Astrocyte (in vitro differentiated cells and primary cell): ENCODE measurements at places on chromosomes 3 and 15.
A peak's percentile ranks its signal among the peaks of the same experiment; 100 is the strongest.

DNA sequence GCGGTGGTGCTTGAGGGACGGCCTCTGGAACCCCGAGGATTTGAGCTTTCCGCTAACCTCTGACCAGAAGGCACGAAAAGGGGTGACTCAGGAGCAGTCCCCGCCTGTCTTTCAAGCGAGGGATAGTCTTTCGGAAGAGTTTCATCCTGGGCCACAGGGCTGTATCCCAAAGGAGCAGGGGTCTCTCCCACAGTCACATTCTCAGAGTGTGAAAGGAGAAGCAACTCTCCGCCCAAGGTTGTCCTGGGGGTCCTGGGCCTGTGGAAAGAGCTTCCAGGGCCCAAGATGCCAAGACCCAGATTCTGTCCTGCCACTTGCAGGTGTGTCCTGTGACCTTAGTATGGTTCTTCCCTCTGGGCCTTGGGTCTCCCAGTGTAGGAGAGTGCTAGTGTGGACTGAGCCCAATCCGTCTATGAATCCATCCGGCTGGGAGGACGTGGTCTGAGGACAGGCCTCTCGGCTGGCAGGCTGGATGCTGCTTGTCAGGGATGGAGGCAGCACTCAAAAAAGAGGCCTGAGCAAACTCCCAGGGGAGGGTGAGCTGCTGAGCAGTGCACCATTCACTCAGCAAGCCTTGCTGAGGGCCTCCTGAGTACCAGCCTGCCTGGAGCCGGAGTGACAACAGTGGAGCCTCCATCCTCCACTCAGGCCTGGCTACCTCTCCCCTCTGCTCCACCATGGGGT is 1.6 kb upstream of the DUSP7 start:
- no peak for DNase-seq
- H3K27me3 ChIP-seq: no peaks in the 10 kb centered on the region
- peak overlapping the region; percentile 47 for H3K4me3 ChIP-seq
- H3K4me1 ChIP-seq: peaks cover 37% of the 10 kb centered on the region

- no peak overlapping the region for H3K27ac ChIP-seq
- peaks cover 9% of the 10 kb centered on the region for H3K27me3 ChIP-seq
- peaks cover 12% of the 10 kb centered on the region for H3K4me1 ChIP-seq
- H3K4me3 ChIP-seq: no peak overlapping the region
Observed at GRCh38 chr3:37223576-37223975, 49.2 kb upstream of the LRRFIP2 start.

GRCh38 chr15:92545996-92546395 is 109.6 kb downstream of the FAM174B start:
- no peaks in the 10 kb centered on the region for H3K36me3 ChIP-seq
- no peaks in the 10 kb centered on the region for H3K27me3 ChIP-seq
- peak; percentile 4 for DNase-seq
- H3K27ac ChIP-seq: no peak overlapping the region
- peaks cover 6% of the 10 kb centered on the region for H3K4me1 ChIP-seq
- H3K4me3 ChIP-seq: no peak overlapping the region

DNA sequence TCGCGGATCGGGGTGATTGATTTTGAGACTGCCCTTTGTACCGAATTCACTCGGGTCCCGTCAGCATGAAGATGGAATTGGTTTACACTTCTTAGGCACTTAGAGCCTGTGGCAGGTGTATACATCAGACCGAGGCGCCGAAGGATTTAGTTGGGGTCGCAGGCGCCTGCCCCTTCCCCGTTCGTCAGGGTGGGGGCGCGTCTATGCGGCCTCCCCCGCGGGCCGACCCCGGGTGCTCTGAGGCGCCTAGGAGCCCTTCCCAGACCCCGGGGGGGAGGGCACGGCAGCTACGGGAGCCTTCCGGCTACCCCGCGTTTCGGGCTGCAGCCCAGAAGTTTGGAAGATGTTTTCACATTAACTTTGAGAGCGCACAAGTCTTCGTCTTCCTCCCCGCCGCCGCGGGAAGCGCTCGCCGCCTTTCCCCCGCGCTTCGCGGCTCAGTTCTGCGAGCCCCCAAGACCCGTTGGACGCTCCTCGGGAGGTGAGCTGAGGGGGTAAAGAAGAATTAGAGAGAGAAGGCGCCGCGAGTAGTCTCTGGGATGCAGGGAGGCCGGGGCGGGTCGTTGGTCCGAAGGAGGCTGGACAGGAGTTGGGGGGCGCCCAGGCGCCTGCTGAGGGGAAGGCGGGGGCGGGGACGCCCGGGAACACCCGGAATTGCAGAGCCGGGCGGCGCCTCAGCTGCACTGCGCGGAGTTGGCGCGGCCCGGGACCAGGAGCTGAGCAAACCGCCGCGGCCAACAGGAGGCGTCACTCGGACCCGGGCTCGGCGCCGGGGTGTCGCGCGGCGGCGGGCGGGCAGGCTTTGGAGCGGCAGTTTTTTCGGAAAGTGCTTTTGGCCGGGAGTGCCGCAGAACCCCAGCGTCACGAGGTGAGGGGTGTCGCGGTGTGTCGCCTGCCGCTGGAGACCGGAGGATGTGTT is 780 bp downstream of the TIPARP start:
- H3K27me3 ChIP-seq: no peaks in the 10 kb centered on the region
- H3K27ac ChIP-seq: peak overlapping the region; percentile 89
- no peak for DNase-seq
- H3K4me3 ChIP-seq: peak overlapping the region; percentile 94
- peaks cover 22% of the 10 kb centered on the region for H3K36me3 ChIP-seq

DNA sequence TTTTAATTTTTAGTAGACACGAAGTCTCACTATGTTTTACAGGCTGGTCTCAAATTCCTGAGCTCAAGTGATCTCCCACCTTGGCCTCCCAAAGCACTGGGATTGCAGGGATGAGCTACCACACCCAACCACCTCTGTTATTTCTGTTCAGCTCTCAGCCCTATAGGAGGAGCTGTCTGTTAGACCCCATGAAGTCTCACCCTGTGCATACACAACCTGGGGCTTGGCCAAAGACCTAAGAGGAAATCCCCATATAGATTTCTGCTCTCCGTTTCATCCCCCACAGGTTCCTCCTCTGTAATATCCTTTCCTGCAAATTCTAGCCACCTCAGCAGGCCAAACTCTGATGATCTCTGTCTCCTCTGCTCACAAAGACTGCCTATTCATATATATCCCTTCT is 56.6 kb upstream of the CTDSPL2 start:
- H3K27ac ChIP-seq: no peak overlapping the region
- no peaks in the 10 kb centered on the region for H3K36me3 ChIP-seq
- no peak overlapping the region for H3K4me3 ChIP-seq

GRCh38 chr3:102179326-102180177 is 255.3 kb upstream of the ZPLD1 start:
- H3K4me1 ChIP-seq: peaks cover 50% of the 10 kb centered on the region
- no peaks in the 10 kb centered on the region for H3K36me3 ChIP-seq
- H3K4me3 ChIP-seq: peak overlapping the region; percentile 32
- DNase-seq: peak; percentile 60
- H3K27ac ChIP-seq: peak overlapping the region; percentile 87

GRCh38 chr3:190701096-190701532 is 161.4 kb downstream of the GMNC start:
- H3K27me3 ChIP-seq: no peaks in the 10 kb centered on the region
- no peak overlapping the region for H3K27ac ChIP-seq
- H3K36me3 ChIP-seq: no peaks in the 10 kb centered on the region
- DNase-seq: peak; percentile 18

DNA sequence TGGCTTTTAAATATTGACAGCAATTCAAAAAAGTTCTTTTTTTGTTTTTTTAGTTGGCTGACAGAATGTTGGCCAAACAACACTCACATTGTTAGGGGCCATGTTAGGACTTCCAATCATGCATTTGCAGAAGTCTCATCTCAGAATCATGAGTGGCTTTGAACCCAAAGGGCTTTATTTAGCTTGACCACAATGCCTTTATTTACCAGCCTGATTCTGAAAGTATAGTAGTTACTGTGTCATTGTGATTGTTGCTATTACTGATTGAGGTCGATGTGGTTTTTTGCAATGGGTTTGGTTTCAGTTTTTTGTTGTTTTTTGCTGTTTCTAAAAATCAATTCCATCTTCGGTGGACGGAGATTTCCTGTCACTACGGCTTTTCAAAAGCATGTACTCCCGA is 7.2 kb downstream of the GLDN start:
- H3K4me1 ChIP-seq: no peaks in the 10 kb centered on the region
- H3K27me3 ChIP-seq: peaks cover 28% of the 10 kb centered on the region
